ENCODE measurements at places on chromosomes 2 and 18.

DNA sequence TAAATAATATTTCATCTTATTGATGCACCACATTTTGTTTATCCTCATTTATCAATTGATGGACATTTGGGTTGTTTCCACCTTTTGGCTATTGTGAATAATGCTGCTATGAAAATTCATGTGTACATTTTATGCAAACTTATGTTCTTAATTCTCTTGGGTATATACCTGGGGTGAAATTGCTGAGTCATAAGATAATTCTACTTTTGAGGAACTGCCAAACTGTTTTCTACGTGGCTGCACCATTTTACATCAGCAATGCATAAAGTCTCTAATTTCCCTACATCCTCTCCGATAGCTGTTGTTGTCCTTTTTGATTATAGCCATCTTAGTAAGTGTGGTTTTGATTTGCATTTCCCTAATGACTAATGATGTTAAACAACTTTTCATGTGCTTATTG, 116.5 kb upstream of the DLX2 start:
- DNase-seq, result no peak

DNA sequence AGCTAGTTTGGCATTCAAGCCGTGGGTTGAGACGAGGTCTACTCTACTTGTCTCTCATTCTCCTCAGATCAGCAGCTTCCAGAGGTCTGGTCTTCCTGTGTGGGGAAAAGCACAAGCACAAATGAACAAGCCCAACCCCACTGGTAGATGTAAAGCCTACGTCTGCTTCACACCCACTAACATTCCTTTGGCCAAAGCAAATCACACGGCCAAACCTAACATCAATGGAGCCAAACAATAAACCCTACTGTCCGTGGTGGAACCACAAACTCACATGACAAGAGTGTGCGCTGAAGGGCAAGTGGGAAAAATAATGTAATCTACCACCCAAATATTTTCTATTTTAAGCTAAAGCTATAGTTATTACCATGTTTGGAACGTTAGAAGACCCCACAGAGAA, 179.3 kb upstream of the MGAT5 start:
- no peak for DNase-seq

DNA sequence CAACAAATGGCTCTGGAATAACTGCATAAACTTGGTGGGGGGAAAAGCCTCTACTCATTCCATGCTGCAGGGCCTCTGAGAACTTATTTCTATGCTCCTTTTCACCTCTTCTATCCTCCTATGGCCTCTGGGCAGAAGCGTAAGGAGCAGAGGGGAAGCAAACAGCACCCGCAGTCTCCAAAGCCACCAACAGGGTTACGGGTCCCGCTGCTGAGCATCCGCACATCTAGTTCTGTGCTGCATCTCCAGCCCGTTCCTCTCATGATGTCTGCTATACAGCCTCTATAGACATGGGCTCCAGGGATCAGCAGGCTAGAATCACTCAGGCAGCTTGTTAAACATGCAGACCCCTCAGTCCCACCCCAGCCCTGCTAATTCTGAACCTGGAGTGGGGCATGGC, 25.9 kb downstream of the PSTPIP2 start:
- DNase-seq, result no peak

DNA sequence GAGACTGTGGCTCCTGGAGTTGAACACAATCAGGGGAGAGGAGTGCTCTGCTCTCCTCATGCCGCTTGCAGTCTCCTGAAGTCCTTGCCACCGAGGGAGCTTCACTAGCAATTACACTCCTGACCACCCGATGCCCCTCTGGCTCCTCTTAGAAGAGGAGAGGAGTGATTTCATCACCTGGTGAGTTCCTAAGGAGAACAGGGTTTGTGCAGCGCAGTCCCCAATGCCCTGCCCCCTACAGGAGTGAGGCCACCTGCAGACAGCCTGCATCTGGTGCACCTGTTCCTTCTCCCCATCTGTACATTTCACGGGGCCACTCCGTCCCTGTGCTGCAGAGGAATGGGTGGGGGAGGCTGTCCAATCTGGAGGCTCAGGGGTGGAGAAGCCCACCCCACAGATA, 267.2 kb downstream of the HRH4 start:
- no peak for DNase-seq

GRCh38 chr2:69693059-69693774, 48.7 kb upstream of the ANXA4 start:
- peak; percentile 37 for DNase-seq

- no peak for DNase-seq
Measured at GRCh38 chr2:236121546-236121945, 46.6 kb downstream of the GBX2 start.

DNA sequence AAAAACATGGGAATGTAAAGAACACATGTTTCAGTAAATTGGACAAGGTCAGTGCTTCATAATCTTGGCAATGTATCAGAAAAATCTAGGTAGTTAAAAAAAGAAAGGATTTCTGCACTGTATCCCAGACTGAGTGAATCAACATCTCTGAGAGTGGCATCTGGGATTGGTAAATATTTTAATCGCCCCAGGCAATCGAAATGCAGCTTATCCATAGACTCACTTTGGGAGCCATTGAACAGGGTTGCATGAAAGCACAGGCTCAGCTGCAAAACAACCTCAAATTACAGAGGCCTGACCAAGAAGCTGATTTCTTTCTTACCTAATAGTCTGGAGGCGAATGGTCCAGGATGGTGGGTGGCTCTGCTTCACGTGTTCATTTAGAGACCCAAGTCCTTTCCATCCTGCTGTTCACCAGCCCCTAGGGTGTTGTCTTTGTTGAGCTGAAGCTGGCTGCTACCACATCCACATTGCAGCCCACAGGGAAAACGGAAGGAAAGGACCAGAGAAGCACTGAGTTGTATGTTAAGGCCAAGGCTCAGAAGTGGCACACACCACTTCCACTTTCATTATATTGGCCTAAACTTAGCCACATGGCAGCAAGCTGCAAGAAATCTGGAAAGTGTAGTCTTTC, 59.0 kb downstream of the MOGAT1 start:
- DNase-seq, result no peak

DNA sequence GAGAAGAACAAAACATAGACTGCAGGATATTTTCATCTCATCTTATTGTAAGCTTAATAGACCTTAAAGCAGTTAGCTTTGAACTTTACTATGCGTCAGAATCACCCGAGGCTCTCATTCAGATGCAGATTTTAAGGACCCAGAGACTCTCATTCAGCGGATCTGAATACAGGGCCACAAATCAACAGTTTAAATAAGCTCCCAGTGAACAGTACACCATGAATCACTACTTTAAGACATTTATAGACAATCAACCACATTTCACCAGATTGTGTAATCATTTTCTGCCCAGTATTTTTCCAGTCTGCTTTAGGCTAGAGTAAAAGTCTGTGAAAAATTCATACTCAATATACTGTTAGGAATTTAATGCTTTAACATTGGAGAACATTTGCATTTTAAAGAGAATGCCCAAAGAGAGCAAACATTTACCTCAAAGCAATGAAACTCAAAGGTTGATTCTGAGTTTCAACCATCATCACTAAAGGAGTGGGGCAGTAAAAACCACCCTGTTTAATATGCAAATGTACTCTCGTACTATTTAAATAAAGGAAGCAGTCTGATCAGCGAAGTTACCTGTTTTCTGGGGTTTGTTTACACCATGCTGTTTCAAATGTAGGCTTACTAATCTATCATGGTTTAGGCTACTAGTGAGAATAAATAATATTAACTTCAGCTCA, 11.0 kb upstream of the ALPK2 start:
- no peak for DNase-seq

DNA sequence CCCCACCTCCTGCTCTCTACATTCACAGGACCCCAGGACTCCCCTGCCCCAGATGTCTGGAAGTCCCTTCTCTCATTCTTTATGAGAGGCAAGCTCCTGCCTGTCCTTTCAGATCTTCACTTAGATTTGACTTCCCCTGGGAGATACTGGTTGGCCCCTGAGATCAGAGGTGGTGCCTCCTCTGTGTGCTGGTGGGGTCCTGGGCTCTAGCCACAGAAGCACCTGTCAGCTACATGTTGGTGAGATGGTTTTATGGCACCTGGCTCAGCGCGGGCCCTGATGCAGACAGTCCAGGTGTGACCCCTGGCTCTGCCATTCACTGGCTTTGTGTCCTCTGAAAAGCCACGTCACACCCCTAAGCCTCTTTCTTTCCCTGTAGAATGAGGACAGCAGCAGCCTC, 369.6 kb upstream of the ID2 start:
- DNase-seq, result peak; percentile 54

DNA sequence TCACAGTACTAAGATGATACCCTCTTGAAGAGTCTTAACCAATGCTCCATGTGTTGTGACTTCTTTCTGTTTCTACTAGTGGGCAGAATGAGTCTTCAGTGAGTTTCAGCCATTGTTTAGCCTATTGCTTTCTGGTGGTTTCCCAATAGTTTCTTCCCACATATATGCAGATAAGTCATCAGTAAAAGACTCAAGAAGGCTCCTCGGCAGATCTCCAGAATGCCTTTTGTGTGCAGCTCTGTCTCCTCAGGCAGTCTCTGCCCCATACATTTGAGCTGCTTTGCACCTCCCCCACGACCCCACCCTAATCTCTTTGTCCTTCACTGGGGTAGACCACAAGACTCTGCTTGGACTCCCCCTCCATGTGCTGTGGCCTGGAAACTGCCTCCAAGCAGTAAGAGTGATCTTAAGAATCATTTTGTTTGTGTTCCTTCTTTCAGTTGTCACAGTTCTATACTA, 71.6 kb upstream of the CHRNA1 start:
- DNase-seq, result peak; percentile 3

DNA sequence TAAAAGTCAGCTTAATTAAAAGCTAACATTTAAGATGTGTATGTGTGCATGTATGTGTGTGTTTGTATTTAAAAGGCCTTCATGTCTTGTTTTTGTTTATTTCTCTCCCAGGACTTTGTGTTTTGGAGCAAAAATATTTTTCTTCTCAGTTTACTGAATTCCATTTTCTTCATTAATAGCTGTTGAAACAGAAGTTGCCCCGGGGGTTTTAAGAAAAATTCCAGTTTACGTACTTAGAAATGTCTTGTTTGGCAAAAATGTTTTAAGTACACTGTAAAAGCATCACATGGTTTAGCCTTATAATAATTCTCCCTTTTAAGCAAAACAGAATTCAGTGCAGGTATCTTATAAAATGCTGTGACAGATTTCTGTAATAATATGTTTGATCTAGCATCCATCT, 1233.0 kb upstream of the NRXN1 start:
- no peak for DNase-seq

GRCh38 chr2:141806090-141806489, 324.7 kb downstream of the LRP1B start:
- DNase-seq, result no peak

DNA sequence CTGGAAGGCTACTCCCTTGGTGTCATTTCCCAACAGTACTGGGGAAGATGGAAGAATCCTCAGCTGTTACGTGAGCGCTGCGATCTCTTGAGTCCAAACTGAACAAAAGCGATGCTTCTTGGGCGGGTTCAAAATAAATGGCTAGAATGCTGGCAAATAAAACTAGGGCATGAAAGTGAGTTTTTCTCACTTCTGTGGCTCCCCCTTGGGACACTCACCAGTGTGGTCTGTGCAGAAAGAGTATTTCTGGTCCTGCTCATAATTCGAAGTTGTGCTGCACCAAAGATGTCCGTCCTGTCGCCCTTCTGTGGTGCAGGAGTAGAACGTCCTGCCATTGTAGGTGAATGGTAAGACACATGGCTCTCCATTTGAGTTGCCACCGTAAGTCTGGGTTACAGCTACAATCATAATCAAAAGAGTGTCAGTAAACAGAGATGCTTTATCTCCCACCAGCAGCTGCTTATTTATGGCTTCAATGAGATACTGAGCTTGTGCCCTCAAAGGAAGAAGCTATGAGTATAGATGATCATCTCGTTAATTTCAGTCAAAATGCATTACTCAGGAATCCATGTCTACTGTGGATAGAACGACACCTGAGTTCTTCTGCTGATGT, 11.8 kb downstream of the FN1 start:
- DNase-seq, result no peak

- DNase-seq, result no peak
Measured at GRCh38 chr2:82226441-82226840, 1921.9 kb upstream of the LRRTM1 start.

DNA sequence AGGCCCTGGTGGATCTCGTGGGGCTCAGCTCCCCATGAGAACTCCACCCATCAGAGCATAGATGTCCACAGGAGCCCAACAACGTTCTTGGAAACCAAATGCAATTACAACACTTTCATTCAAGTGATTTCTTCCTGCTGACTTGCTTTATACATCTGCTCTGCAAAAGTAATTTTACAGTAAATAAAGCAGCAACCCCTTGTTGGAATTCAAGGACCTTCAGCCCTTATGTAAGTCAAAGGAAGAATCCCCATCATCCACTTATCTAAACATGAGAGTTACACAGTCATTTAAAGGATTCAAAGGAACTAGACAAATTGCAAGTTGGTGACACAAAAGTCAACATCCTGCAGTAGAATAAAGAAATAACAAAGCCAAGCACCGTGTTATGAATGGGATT, 17.1 kb upstream of the ANTXR1 start:
- no peak for DNase-seq

- no peak for DNase-seq
Measured at GRCh38 chr2:158154596-158154995, 52.9 kb downstream of the UPP2 start.

DNA sequence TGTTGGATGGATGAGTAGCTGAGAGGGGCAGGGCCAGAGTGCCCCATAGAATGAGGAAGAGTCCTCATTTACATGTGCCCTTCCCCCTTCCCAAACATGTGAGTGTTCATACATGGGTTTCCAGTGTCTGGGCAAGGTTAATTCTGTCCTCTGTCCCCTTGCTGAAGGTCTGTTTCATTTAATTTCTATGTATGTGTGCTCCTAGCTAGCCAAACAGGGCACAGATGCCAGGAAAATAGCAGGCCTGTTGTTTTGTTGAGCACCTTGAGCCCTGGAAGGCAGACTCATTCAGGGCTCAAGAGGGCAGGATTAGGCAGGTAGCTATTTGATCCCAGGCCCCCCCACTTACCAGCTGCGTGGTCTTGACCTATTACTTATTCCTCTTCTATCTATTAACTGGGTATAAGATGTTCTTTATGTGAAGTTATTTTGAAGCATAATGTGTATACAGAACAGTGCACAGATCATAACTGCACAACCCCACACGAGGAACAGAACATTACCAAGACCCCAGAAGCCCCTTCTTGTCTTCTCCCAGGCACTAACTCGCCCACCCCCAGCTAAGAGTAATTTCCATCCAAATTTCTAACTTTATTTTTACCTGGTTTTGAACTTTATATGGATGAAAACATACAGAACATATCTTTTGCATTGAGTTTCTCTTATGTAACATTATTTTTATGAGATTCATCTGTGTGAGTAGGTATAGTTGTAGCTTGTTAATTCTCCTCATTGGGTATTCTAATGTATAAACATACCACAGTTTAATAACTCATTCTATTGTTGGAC, 164.3 kb downstream of the RPIA start:
- DNase-seq, result no peak

All from GM06990 (cell line).